ENCODE measurements at places on chromosomes 11 and 22.

- no peaks in the 10 kb centered on the region for H3K36me3 ChIP-seq
- H3K27ac ChIP-seq: no peak overlapping the region
- H3K4me1 ChIP-seq: peaks cover 16% of the 10 kb centered on the region
- H3K4me3 ChIP-seq: no peak overlapping the region
These were observed 30.4 kb downstream of the USH1C start for GRCh38 chr11:17513853-17514252.

GRCh38 chr22:38171927-38172831, 9.5 kb downstream of the PLA2G6 start:
- H3K4me3 ChIP-seq: no peak overlapping the region
- H3K27me3 ChIP-seq: no peaks in the 10 kb centered on the region
- no peak for DNase-seq
- peaks cover 20% of the 10 kb centered on the region for H3K4me1 ChIP-seq

- H3K4me3 ChIP-seq: no peak overlapping the region
- H3K27ac ChIP-seq: no peak overlapping the region
- no peaks in the 10 kb centered on the region for H3K4me1 ChIP-seq
- H3K27me3 ChIP-seq: no peaks in the 10 kb centered on the region
- no peak for DNase-seq
- H3K36me3 ChIP-seq: peaks cover 3% of the 10 kb centered on the region
These were observed 27.6 kb downstream of the PKNOX2 start for GRCh38 chr11:125192183-125192582.

- no peak overlapping the region for H3K4me3 ChIP-seq
- H3K36me3 ChIP-seq: no peaks in the 10 kb centered on the region
- DNase-seq: no peak
- H3K4me1 ChIP-seq: no peaks in the 10 kb centered on the region
These were observed 200.2 kb upstream of the ARHGAP20 start for GRCh38 chr11:110912437-110912836.

GRCh38 chr11:106101370-106101769, 23.9 kb downstream of the AASDHPPT start:
- H3K4me3 ChIP-seq: no peak overlapping the region
- H3K27ac ChIP-seq: no peak overlapping the region
- peaks cover 18% of the 10 kb centered on the region for H3K36me3 ChIP-seq
- DNase-seq: no peak

- H3K27me3 ChIP-seq: no peaks in the 10 kb centered on the region
- peak; percentile 83 for DNase-seq
- H3K36me3 ChIP-seq: no peaks in the 10 kb centered on the region
- H3K4me1 ChIP-seq: peaks cover 22% of the 10 kb centered on the region
These were observed 66.7 kb downstream of the SYN3 start for GRCh38 chr22:32991353-32992101.

GRCh38 chr11:86547727-86548126, 124.7 kb downstream of the ME3 start:
- peaks cover 11% of the 10 kb centered on the region for H3K27me3 ChIP-seq
- H3K27ac ChIP-seq: no peak overlapping the region
- no peak for DNase-seq
- H3K4me1 ChIP-seq: no peaks in the 10 kb centered on the region
- no peaks in the 10 kb centered on the region for H3K36me3 ChIP-seq
- H3K4me3 ChIP-seq: no peak overlapping the region

GRCh38 chr11:72962084-72962483, 147.9 kb downstream of the ATG16L2 start:
- DNase-seq: no peak
- H3K27ac ChIP-seq: no peak overlapping the region
- no peaks in the 10 kb centered on the region for H3K4me1 ChIP-seq
- H3K27me3 ChIP-seq: no peaks in the 10 kb centered on the region

DNA sequence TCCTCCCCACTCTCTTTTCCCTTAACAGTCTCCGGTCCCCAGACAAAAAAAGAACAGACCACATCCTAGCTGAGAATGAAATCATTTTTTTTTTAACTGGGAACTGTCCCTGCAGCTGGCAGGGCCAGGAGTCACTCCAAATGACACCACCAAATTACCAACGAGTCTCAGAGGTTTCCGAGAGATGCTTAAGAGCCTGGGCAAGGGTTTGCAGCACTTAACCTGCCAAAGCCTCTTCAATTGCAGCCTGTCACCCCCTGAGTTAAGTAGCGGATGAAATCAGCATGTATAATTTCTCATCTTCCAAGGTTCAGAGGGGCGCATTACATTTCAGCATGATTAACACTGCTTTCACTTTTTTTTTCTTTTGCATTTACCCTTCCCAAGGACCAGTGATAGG, 71.8 kb downstream of the TENM4 start:
- no peaks in the 10 kb centered on the region for H3K4me1 ChIP-seq
- H3K4me3 ChIP-seq: no peak overlapping the region
- no peaks in the 10 kb centered on the region for H3K27me3 ChIP-seq
- H3K27ac ChIP-seq: no peak overlapping the region
- H3K36me3 ChIP-seq: no peaks in the 10 kb centered on the region

- DNase-seq: no peak
- H3K4me1 ChIP-seq: peaks cover 33% of the 10 kb centered on the region
- no peaks in the 10 kb centered on the region for H3K27me3 ChIP-seq
- H3K36me3 ChIP-seq: no peaks in the 10 kb centered on the region
These were observed 45.6 kb downstream of the EIF3F start for GRCh38 chr11:8032576-8033304.

DNA sequence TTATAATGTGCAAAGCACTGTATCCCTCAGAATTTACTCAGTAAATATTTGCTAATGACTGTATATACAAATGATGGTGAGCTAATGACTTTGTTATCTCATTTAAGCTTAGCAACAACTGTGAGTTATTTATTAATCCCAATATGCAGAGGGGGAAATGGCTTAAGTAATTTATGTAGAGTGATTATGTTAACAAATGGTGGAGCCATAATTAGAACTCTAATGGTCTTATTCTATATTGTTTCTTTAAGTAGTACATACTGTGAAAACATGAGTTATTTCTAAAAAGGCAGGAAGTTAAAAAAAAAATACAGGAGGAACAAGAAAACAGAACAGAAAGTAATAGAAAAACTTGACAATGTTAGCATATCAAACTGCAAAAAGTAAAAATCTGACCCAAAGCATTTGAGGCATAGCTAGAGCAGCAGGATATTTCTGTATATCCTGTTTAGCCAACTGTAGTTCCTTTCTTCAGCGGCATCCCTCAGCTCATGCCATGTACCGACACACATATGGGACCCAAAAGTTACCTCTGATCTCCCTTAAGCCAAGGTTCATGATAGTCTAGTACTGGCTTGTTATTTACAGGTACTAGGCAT, 94.2 kb downstream of the FCHSD2 start:
- no peak for DNase-seq
- no peak overlapping the region for H3K27ac ChIP-seq
- H3K27me3 ChIP-seq: no peaks in the 10 kb centered on the region
- no peaks in the 10 kb centered on the region for H3K36me3 ChIP-seq

- no peak for DNase-seq
- H3K27ac ChIP-seq: no peak overlapping the region
- no peaks in the 10 kb centered on the region for H3K4me1 ChIP-seq
- no peaks in the 10 kb centered on the region for H3K36me3 ChIP-seq
- no peaks in the 10 kb centered on the region for H3K27me3 ChIP-seq
These were observed 7.3 kb upstream of the SCGB1A1 start for GRCh38 chr11:62411524-62411923.

- H3K27me3 ChIP-seq: peaks cover 5% of the 10 kb centered on the region
- H3K4me3 ChIP-seq: no peak overlapping the region
- no peak for DNase-seq
- no peaks in the 10 kb centered on the region for H3K36me3 ChIP-seq
- H3K27ac ChIP-seq: no peak overlapping the region
These were observed 394 bp downstream of the KIAA1671 start for GRCh38 chr22:24952837-24953383.

DNA sequence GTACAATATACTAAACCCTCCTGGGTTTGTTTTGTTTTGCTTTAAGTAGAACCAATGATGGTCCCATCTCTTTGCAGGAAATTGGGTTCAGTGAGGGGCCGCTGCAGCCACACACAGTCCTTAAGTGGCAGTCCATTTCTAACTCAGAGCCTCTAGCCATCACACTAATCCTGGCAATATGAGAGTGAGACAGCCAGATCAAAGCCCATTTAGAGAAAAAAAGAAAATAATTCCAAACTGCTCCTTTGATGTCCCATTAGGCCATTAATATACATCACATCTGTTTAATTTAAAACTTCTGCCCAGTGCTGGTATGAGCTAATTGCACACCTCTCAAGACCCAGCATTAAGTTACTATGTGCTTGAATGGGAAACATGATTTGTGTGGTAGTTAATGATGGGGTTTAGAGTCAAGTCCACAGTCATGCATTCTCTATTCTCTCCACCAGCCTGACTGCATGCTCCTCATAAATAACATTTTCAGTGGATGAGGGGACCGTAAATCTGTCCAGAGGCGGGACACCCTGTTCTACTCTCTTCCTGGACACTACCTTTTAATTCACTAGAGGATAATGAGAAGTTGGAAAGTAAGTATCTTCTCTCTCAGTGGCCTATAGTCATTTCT, 53.8 kb upstream of the BIRC3 start:
- H3K4me3 ChIP-seq: no peak overlapping the region
- DNase-seq: no peak
- H3K4me1 ChIP-seq: no peaks in the 10 kb centered on the region
- no peaks in the 10 kb centered on the region for H3K36me3 ChIP-seq

- H3K4me3 ChIP-seq: no peak overlapping the region
- H3K4me1 ChIP-seq: no peaks in the 10 kb centered on the region
- H3K36me3 ChIP-seq: no peaks in the 10 kb centered on the region
- no peak for DNase-seq
These were observed 5.4 kb downstream of the ARAP1 start for GRCh38 chr11:72746821-72747220.

DNA sequence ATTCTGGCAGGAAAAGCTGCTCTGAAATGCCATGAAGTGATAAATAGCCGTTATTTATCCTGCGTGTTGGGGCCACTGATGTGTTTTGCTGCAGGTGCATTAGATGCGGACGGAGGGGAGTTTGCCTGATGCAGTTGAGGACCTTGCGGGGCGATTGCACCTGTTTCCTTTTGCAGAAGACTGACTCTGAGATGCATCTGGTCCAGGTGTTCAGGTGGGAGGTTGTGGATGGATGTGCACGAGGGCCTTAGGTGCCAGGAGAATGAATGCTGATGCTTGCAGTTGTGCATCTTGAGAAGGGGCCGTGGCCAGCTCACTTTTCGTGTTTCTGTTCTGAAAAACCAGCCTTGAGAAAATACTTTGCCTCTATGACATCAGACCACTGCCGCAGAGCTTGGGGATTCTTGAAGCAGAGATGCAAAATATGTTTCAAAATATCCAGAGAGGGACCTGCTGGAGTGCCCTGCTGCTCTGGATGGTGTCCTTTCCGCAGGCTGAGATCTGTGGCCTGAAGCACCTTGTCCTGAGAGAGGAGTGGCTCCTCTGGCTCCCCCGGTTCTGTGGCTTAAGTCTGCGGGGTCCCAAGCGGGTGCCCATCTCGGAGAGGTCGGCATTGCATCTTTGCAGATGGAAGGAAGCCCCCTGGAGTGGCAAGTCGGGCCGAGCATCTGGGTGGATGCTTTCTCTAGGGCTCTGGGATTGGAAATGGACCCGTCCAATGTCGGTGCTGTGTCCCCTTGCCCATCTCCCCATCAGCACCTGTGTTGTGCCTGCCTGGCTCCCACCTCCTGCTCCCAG, 1031.1 kb downstream of the TBC1D22A start:
- H3K27me3 ChIP-seq: no peaks in the 10 kb centered on the region
- no peaks in the 10 kb centered on the region for H3K4me1 ChIP-seq
- no peak overlapping the region for H3K4me3 ChIP-seq
- no peak for DNase-seq

- no peaks in the 10 kb centered on the region for H3K27me3 ChIP-seq
- no peak overlapping the region for H3K27ac ChIP-seq
- no peaks in the 10 kb centered on the region for H3K4me1 ChIP-seq
- no peak for DNase-seq
These were observed 4.3 kb upstream of the PHLDA2 start for GRCh38 chr11:2933375-2934020.

GRCh38 chr11:35166369-35167360, 27.7 kb downstream of the CD44 start:
- no peak for DNase-seq
- no peaks in the 10 kb centered on the region for H3K36me3 ChIP-seq
- H3K4me3 ChIP-seq: no peak overlapping the region
- no peaks in the 10 kb centered on the region for H3K27me3 ChIP-seq

GRCh38 chr11:118102721-118103261, 16.0 kb upstream of the SMIM35 start:
- no peaks in the 10 kb centered on the region for H3K4me1 ChIP-seq
- no peak overlapping the region for H3K4me3 ChIP-seq
- H3K27me3 ChIP-seq: no peaks in the 10 kb centered on the region
- no peaks in the 10 kb centered on the region for H3K36me3 ChIP-seq

DNA sequence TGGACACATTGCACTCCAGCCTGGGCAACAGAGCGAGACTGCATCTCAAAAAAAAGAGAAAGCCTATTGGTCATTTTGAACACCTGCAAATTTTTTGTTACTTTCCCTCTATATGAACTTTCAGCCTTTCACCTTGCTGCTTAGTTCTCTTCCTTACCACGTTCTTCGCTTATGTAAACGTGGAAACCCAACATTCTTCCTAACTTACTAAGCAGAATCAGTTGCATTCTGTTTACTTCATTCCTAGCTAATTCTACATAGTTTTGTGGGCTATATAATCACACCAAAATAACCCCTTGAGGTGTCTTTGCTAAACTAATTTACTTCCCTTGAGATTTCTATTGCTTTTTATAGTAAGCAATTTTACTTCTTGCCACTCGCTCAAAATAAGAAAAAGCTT, 23.2 kb downstream of the MS4A4A start:
- H3K36me3 ChIP-seq: no peaks in the 10 kb centered on the region
- DNase-seq: no peak
- H3K27me3 ChIP-seq: no peaks in the 10 kb centered on the region
- no peaks in the 10 kb centered on the region for H3K4me1 ChIP-seq
- H3K27ac ChIP-seq: no peak overlapping the region

GRCh38 chr11:121298774-121299173, 6.2 kb downstream of the SC5D start:
- no peak for DNase-seq
- H3K27me3 ChIP-seq: no peaks in the 10 kb centered on the region
- no peaks in the 10 kb centered on the region for H3K36me3 ChIP-seq
- H3K4me1 ChIP-seq: no peaks in the 10 kb centered on the region
- no peak overlapping the region for H3K27ac ChIP-seq
- no peak overlapping the region for H3K4me3 ChIP-seq
